ENCODE measurements at places on chromosomes 1 and 21.

- DNase-seq: peak; percentile 77
Observed at GRCh38 chr1:25520446-25521061, 22.9 kb upstream of the LDLRAP1 start.

GRCh38 chr1:94539496-94539895, 2.1 kb downstream of the F3 start:
- no peak for DNase-seq

DNA sequence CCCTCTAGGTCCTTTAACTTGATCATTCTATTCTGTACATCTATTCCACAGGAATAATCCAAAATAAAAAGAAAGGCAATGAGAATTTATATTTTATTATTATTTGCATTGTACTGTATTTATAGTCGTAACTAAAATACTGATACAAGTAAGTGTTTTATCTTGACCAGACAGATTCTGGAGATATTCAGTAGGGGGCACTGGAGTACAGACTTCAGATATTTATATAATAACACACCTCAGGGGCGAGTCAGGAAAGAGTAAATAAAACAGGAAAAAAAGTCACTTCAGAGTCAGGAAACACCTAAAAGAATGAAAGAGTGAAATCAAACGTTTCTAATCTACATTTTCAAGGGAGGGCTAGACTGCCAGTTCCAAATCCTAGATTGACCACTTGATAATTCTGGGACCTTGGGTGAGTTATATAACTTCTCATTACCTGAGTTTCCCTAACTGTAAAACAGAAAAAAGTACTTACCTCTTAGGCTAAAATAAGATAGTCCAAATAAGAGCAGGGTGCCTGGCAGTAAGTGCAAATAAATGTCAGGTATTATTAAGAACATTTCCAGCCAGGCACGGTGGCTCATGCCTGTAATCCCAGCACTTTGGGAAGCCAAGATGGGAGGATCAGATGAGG, 31.1 kb upstream of the MTF1 start:
- DNase-seq: peak; percentile 48

DNA sequence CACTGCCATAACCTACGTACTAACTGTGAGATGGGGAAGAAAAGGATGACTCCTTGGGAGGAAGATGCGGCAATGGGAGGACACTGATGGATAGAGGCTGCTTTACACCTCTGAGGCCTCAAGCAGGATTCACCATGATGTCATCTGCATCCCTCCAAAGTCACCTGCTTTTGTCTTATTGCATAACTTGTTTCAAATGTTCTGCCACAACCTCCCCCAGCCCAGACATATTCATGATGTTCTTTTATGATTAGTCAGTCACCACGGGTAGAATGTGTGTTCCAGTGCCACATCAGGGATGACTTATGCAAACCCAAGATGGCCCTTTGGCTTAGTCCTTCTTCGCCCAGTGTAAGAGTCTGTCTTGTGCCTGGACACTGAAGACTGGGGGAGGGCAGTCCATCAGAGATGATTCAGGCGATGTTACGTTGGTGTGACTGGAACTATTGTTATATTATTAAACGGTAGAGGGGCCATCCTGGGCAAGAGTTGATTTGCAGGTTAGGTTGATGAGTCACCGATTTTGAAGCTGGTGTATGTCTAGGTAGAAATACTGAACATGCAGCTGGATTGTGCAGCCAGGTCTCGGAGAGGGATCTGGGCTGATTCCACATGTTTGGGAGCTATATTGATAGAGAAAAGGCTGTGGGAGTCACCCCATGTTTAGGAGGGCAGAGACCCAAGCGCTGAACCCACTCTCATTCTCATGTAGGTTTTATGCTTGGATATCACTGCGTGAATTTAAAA, 32.6 kb downstream of the RYR2 start:
- DNase-seq: no peak

GRCh38 chr1:164735315-164736052, 176.5 kb downstream of the PBX1 start:
- peak; percentile 61 for DNase-seq

DNA sequence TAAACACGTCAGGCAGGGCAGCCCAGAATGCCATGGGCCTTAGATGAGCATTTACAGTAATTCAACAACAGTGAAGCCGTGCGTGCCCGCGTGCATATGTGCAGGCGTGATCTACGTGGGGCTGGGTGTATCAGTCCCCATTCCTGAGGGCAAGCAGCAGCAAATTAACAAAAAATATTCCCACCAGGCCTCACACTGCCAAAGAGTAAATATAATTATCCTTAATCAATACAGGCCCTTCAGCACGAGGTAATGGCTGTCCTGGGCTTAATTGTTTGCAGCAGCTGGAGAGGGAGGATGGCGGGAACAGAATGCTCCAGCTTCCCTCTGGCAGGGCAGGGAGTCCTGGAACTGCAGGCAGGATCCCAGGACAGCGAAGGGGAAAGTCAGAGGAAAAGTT, 91.8 kb downstream of the DDX20 start:
- DNase-seq: no peak

DNA sequence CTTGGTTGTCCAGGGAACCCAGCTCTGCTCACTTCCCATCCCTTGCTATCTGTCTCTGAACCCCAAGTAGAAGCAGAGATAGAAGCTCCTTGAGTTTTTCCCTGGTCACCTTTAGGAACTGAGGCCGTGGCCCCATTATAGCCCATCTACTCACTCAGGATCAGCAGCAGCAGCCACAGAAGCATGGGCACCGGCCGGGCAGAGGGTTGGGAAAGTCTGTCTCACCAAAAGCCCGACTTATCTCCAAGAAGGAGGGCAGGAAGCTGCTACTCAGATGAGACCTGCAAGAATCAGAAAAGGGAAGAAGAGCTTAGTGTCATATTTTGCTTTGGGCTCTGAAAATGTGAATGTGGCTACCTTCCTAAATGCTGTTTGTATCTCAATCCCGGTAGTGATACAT, 264 bp downstream of the FCRL3 start:
- no peak for DNase-seq

DNA sequence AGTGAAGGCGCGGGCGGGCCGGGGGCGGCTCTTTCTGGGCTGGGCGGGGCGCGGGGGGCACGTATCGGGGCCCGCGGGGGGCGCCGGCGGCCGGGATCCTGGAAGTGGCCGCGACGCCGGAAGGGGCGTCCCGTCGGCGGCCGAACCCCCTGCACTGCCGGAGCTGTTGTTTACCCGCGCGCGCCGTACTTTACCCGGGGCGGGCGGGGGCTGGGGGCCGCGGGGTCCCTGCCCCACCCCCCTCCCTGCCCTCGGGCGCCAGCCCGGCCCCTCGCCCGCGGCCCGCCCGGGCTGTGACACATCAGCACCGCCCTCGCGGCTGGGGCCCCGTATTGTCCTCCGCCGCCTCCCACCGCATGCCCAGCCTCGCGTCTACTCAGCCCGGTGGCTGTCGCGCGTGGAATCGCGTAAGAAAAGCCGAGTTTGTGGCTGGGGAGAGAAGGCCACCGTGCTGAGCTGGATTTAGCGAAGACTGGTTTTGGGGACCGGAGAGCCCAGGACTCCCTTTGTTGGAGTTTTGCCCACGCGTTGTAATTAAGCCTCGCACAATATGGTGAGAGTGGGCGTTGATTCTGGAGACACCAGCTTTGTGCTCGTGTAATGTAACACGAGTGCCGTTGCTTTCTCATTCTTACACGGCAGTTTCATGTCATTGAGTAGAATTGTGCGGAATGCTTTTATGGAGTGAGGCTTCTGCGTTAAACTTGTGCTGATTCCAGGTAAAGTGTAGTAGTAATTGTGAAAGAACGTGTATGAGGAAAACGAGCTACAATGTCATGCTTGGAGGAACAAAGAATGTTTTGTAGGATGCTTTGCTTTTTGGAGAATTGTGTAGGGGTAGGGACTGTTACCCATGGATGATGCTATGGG, 559 bp downstream of the BACH1 start:
- peak; percentile 66 for DNase-seq

DNA sequence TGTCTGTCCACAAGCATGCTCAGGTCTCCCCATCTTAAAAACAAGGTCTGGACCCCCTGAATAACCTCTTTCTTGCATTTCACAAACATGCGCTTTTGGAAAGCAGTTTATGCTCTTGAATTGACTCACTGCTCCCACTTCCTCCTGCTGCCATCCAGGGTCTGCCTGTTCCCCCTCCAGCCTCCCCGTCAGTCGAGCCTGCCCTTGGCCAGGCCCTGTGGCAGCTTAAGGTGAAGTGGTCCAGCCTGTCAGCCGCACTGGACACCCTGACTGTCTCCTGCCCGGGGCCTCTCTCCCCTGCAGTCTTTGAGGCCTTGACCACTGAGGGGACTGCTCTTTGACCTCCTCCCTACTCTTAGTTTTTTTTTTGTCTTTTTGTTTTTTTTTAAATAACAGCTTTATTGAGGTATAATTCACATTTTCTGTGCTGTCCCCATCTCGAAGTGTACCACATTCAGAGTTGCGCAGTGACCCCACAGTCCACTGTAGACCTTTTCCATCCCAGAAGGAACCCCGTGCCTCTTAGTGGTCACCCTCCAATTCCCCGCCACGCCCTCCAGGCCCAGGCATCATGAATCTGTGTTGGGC, 18.3 kb downstream of the GPR137B start:
- DNase-seq: no peak

DNA sequence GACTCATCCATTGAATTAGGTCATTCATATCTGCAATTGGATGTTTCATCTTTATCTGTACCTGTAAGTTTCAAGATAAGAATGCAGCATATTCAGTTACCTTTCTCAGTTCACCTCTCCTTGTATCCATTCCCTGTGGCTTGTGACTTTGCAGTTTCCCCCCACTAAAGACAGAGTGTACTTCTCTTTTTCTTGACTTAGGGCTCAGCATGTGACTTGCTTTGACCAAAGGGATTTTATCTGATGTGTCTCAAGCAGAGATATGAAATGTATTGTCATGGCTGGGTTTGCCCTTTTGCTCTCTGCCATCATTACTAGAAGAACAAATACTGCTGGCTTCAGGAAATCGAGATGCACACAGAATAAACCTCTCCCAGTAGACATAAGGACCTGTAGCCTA, 754.8 kb downstream of the ADGRL2 start:
- no peak for DNase-seq

DNA sequence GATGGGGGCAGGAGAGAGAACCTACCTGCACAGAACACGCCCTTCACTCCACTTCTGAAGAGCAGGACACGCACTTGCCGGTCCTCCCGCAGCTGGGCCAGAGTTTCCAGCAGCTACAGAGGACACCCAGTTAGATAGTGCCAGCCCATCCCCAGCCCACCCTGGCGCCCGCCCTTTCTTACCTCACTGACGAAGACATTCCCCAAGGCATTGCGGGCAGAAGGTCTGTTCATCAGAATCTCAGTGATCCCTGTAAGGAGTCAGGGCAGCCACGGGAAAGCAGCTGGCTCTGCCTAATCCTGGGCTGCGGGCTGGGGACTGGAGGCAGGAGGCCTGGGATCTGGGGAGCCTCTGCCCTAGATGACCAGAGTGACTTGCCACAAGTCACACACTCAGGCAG, 10.0 kb downstream of the ECHDC2 start:
- no peak for DNase-seq

DNA sequence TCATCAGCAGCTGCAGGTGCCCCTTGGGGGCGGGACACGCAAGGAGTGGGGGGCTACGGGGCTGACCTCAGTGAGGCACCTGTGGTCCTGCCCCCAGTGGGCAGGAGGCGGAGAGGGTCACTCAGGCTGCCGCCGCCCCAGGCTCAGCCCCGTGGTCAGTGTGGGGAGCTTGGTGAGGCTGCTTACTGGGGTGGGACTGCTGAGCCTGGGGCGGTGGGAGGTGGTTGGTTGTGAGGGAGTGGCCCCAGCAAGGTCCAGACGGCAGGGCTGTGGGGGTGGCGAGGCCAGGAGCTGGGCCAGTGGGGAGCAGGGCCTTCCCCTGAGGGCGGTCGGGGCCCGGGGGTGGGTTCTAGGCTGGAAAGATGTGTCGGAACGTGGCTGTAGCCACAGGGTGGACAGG, 14.3 kb downstream of the PFKL start:
- no peak for DNase-seq

DNA sequence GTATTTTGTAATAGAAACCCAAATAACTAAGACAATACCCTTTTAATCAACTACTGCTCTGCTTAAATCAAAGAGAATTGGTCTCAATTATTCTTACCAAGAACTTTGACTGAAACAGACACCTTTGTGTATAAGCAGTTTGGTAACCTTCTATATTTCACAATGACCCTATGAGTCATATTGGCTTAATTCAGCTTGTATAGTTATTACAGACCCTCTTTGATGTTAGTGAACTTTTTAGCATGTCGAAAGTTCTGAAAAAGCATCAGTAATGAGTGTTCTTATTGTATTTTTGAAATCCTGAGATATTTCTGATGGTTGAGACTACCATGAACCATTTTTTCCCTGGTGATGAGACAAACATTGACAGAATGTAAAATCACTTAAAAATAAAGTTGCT, 43.3 kb upstream of the RABGAP1L start:
- DNase-seq: peak; percentile 31

- DNase-seq: no peak
Observed at GRCh38 chr1:85047472-85048295, 616 bp downstream of the MCOLN3 start.

GRCh38 chr1:68101829-68102228, 51.4 kb upstream of the DIRAS3 start:
- no peak for DNase-seq

GRCh38 chr1:9849691-9850441, 26.1 kb upstream of the CLSTN1 start:
- no peak for DNase-seq

GRCh38 chr1:27473755-27474154, 16.2 kb downstream of the WASF2 start:
- DNase-seq: no peak

GRCh38 chr1:102241431-102242338, 245.0 kb upstream of the OLFM3 start:
- no peak for DNase-seq

GRCh38 chr1:222049176-222049575, 307.3 kb upstream of the DUSP10 start:
- no peak for DNase-seq

DNA sequence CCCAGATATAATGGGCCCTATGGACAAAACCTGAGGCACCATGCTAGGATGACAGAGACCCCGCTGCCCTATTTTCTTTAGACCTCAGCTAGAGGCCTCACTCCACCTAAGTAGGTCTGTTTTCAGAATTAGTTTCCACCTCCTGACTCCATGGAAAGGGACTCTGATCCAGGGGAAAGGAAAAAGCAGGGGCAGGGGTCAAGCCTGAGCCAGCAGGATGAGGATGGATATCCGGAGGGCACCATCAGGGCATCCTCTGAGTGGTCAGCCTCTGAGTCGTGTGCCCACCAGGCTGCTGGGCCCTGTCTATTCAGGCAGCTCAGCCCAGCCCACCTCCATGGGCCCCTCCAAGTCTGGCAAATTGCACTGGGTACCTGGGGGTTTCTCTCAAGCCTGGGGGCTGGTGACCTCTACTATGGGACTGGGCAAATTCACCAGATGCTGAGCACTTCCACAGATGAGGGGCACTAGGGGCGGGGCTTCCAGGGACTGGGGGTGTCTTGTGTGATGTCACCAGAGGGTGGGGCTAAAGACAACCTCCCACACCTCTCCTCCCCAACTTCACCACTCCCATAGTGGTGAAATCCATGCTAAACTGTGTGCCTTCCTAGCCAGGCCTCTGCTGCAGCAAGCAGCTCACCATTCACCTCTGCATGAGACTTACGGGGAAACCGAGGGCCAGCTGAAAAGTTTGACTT, 5.5 kb downstream of the PAQR7 start:
- DNase-seq: no peak

GRCh38 chr1:10396870-10397269, 2.0 kb upstream of the PGD start:
- DNase-seq: no peak
